ENCODE measurements at places on chromosomes 6 and 20. TPM values are rescaled to one million over a fixed set of nuclear protein-coding genes. Genes with fewer than 3 reads are reported as not detected.

The OR2J3 gene
- total RNA-seq: not detected

The DCDC2 gene
- total RNA-seq: 2.0 TPM

The METTL24 gene
- total RNA-seq: 2.5 TPM

The TP53TG5 gene
- total RNA-seq: not detected

The HLA-DQB2 gene
- not detected for total RNA-seq

The TNF gene
- total RNA-seq: not detected

The TNXB gene
- 2.5 TPM for total RNA-seq

The MAS1 gene
- total RNA-seq: not detected

The PTK6 gene
- total RNA-seq: 0.16 TPM

The SGK2 gene
- total RNA-seq: not detected

The GHRH gene
- not detected for total RNA-seq

The TAP2 gene
- 3.9 TPM for total RNA-seq

The DZANK1 gene
- total RNA-seq: 4.2 TPM

The PPP1R11 gene
- 15.8 TPM for total RNA-seq

The YWHAB gene
- total RNA-seq: 121 TPM

The ECT2L gene
- 0.31 TPM for total RNA-seq

Data from occipital lobe (tissue), 3 donors.